Stimulated activated CD8-positive, alpha-beta memory T cell treated with anti-CD3 and anti-CD28 coated beads, Interleukin-15, amount 100 ng/mL, for 4 hours (primary cell): ENCODE measurements at places on chromosomes 4 and X.

GRCh38 chrX:15500497-15500966 is at the start of gene BMX:
Gene BMX (plus strand): TSS chrX:15500807. CDS start chrX:15508354, 7,547 bp downstream.
- DNase-seq: no peak

DNA sequence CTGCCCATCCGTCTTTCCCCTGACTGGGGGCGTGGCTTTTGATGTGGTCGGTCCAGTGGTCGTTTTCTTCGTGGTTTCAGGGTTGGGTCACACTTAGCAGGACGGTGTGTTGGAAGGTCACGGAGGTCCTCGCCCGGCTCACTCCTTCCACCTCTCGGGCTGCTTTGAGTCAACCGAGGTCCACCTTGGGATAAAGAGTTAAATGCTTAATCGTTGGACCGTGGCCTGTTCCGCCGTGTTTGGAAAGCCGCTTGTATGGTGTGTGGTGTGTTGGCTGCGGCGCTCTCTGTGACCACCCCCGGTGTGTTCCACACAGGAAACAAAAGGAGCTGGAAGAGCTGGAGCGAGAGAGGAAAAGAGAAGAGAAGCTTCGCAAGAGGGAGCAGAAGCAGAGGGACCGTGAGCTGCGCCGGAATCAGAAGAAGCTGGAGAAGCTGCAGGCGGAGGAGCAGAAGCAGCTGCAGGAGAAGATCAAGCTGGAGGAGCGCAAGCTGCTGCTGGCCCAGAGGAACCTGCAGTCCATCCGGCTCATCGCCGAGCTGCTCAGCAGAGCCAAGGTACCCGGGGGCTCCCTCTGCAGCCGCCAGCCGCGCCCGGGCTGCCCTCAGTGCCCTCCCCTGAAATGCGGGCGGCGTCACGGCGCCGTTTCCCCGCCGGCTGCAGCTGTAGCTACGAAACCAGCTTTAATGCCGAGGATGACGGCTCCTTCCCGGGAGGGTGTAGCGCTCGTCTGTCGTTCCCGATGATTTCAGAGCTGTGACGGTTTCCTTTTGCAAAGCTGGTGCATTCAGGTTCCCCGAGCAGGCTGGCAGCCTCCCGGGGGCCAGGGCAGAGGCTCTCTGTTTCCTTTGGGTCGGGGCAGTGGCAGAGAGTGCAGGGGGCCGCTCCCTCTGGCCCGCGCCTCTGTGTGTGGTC is 7.7 kb downstream of the AKAP17A start:
- no peak for DNase-seq

DNA sequence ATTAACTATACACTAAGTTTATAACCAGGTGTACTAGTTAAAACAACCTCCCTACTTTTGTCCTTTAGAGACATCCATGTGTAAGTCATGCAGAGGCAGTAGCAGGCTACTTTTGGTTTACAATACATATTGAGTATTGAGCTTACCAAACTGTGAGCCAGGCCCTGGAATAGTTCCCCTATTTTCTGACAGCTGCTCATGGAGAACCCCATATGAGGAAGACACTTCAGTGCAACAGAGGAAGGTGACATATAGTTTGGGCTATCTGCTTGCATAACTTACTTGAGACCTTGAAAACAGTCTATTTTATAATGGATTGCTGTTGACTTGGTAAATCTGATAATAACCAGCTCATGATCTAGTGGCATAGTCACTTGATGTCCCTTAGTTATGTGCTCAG is 190.5 kb downstream of the SH3BGRL start:
- no peak for DNase-seq

- DNase-seq: no peak
Measured at GRCh38 chrX:153814591-153815315, 15.6 kb downstream of the PDZD4 start.
